RWPE1 (cell line): ENCODE measurements at places on chromosomes 6 and 20.

DNA sequence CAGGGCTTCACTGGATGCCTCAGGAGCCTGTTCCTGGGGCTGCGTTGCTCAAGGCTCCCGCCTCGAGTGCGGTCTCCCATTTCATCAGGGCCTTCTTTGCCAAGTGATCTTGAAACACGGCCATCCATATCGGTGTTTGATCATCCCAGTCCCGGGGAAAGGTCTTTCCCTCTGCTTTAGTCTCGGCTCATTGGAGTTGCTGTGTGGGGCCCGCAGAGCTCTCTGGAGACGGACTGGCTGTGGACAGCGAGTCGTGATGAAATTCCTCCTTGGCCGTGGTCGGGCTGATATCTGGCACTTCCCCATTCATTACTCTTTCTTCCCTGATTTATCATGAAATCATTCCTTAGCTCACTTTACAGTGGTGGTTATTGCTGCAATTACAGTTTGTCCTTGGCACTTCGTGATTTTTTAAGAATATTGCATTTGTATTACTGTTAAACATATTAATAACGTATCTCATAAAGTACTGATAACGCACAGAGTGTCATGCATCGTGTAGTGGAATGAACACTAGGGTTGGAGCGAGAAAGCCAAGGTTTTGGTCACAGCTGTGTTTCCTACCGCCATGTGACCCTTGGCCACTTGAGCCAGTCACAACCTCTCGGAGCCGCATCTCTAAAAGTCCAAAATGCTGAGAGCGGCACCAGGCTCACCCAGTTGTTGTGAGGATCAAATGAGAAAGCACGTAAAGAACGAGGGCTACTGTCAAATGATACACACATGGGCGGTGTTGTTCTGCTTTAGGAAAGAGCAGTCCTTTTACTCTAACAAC lies 71.8 kb downstream of the MTHFD1L start:
- no peak for DNase-seq

DNA sequence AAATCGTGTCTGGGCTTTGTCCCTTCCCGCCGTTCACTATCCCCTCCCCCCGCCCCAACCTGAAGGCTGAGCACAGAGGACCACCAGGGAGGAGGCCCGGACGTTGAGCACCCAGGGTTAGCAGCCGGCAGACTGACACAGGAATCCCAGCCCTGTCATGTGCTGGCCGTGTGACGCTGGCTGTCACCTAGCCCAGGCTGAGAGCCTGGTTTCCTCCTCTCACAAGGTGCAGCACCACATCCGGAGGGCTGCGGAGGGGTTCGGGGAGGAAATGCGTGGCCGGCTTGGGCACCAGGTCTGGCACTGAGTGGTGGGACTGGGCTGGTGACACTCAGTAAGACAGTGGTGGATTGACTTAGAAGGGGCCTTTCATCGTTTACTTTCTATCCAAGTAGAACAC lies 4.6 kb upstream of the LSM14B start:
- no peak for DNase-seq

GRCh38 chr20:4886771-4887527 lies 114.4 kb downstream of the SLC23A2 start:
- DNase-seq, result no peak

DNA sequence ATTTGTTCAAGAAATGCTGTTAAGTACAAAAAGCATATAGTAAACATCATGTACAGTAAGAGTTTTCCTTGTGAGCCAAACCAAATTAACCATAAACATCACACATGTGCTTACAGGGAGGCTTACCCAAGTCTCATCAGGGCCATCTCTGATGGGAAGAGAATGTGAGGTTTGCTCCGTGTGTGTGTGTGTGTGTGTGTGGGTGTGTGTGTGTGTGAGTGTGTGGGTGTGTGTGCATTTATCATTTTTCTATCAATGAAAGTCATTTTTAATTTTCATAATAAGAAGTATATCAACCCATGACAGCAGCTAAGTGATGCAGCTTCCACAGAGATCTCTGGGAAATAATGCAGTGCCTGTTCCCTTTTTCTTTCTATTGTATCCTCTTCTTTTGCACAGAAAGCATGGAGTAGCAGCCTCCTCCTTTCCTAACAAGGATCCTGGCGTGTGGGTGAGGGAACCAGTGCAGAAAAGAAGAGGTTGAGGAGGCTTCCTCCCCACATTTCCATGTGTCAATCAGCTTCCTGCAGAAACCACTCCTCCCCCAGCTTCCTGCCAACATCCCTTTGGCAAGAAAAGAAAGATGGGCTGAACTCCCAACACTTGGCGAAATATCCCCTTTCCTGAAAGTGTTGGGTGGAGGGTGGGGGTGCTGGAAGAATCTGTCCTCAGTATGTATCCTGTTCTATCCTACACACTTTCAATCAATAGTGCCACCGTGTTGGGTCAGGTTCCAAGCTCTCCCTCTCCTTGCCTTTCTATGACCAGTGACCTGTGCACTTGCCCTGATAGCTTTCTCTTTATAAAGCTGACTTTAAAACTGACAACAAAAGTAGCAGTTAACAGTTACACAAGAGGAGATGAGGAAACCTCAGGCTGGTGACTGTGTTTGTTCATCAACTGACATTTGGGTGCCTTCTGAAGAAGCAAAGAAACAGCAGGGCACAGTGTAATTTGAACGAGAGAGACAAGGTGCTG lies 251.8 kb upstream of the CITED2 start:
- no peak for DNase-seq

DNA sequence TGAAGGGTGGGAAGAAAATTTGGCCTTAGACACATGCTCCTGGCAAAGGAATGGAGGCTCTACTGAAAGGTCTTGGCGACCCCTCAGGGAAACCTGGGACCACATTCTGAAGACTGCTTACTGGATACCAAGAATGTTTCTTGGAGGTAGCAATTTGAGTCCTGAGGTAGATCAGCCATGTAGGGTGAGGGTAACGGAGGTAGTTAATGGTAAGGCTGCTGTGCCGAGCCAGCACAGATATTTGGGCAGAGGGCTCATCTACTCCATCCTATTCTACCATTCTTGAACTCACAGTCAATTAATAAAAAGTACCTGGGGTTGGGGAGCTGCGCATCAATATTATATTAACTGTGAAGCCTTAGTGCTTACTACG lies 401 bp upstream of the PHF3 start:
- no peak for DNase-seq

DNA sequence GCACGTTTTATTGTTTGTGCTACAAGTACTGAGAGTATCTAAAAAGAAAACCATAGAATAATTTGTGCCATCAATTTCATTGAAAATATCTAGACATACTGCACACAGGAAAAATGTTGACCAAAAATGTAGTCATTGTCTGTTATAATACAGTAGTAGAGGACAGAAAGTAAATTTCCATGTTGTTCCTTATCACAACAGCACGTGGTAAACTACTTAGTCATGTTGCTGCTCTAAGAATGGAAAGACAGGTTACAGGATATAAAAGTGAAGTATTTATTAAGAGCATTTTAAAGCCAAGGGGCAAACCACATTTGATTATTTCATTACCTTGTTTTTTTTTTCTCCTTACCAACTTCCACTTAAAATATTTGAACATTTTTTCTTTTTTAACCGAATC lies 89.0 kb upstream of the CEP85L start:
- DNase-seq, result no peak

DNA sequence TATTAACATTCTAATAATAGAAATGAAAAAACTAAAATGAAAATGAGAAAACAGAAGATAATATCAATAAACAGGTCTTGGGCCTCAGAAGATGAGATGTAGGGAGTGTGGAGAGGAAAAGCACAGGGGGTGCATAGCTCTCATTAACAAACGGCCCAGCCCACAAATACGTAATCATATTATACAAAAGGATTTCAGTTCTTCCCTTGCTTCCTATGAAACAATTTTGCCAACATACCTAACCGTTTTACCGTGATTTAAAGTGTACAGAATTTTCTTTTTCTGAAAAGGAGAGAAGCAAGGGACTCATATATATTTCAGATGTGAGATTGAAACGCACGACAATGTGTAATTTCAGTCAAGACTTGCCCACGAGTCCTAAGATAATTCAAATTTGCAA lies 136.0 kb downstream of the HFE start:
- DNase-seq, result no peak

DNA sequence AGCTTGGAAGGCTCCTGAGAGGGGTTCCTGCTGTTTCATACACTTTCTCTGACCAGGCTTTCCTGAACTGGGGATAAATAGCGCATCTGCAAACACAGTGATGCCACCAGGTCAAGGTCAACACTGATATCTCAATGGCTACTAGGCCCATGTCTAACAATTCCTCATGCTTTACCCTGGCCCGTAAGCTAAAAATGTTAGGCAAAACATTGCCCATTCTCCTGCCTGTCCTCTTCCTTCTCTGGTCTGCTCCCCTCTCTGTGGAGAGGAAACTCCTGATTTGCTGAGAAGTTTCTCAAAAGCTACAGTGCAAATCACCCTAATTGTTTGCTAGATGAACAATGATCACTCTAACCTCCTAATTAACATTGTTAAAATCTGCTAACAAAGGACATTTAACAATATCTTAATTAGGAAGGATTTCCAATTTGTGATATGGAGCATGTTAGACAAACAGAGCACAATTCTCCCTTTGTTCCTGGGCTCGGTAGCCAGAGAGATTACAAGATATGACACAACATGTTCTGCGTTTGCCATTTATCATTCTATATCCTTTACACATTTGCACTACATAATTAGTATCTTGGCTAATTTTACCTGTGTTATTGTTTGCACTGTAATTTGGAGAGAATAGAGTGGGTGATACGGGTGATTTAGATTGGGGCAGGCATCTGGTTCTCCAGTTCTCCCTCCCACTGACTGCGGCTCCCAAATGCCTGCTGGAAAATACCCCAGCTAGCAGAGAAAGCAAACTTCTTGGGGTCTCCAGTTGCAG lies 266.8 kb downstream of the CD83 start:
- no peak for DNase-seq

GRCh38 chr6:133841176-133841575 lies 47.7 kb upstream of the TCF21 start:
- DNase-seq, result no peak
